ENCODE measurements at places on chromosomes 7 and 10.
A peak's percentile ranks its signal among the peaks of the same experiment; 100 is the strongest.

- no peak for DNase-seq
Observed at GRCh38 chr10:129642427-129642826, 175.4 kb downstream of the MGMT start.

GRCh38 chr7:132577206-132578049, 1.2 kb upstream of the PLXNA4 start:
- DNase-seq: peak; percentile 70

- DNase-seq: no peak
Observed at GRCh38 chr10:104415526-104416165, 62.0 kb downstream of the CFAP58 start.

- peak; percentile 89 for DNase-seq
Observed at GRCh38 chr7:99375070-99375807, 709 bp downstream of the ARPC1B start.

GRCh38 chr10:35416619-35417312, 80.5 kb downstream of the CCNY start:
- no peak for DNase-seq

GRCh38 chr10:4459531-4459930, 366.5 kb upstream of the AKR1E2 start:
- no peak for DNase-seq

- DNase-seq: no peak
Observed at GRCh38 chr10:42956045-42956444, 120.8 kb upstream of the RET start.

- no peak for DNase-seq
Observed at GRCh38 chr7:4080954-4081353, 601.1 kb upstream of the FOXK1 start.
